IPS DF 19.7 (cell line): ENCODE measurements at places on chromosomes 1 and 21.

GRCh38 chr1:215405211-215405610 is 161.9 kb upstream of the KCTD3 start:
- DNase-seq, result no peak

GRCh38 chr1:171500304-171500703 is 15.0 kb downstream of the PRRC2C start:
- DNase-seq, result no peak

DNA sequence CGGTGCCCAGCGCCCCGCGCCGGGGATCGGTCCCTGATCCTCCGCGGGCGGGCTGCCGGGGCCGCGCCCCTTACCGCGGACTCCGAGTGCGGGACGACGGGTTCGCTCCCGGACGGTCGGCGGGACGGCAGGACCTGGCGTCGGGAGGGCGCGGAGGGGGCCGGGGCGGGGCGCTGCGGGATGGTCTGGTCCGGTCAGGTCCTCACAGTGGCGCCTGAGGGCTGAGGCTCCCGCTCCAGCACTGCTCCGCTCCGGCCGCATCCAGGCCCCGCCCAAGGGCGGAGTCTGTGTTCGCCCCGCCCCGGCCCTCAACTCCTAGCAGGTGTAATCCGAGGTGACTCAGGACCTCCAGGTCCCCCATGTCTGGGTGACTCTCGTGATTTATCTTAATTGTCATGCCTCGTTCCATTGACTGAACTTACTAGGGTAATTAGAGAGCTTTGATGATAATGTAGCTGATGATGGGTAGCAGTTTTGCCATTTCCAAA is at the start of gene RAB3B:
Gene RAB3B (minus strand): TSS at position 223 of the 488 bp plus-strand sequence. CDS start 13,583 bp downstream, outside the sequence.
- peak; percentile 57 for DNase-seq

DNA sequence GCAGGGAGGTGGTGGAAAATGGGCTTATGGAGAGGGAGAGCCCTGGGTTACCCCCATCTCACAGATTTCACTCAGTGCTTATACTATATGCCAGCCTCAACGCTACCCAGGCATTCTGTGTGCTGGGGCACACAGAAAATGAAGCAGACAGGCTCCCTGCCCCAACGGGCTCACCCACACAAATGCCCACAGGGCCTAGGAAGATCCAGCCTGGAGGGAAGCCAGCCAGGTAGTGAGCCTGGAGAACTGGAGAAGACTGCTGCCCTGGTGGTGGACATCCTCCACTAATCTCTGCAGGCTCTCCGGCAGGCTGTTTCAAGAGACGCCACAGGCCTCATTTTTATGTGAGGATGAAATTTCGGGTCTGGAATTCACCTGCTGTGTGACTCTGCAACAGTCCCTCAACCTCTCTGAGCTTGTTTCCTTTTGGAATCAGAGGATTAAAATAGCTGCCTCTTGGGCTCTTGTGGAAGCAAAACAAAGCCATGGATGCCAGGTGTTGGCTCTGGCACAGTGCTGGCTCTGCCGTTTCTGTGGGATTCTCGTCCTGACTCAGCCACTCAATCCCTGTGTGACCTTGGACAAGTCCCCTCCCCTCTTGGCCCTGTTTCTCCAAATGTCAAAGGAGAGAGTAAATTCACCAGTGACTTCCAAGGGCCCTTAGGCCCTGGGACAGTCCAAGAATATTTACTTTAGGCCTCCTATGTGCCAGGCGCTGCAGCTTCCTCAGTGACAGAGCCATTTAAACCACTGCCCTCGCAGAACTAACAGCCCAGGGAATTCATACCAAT is 3.6 kb downstream of the PAQR7 start:
- DNase-seq, result no peak
